Cardiac atrium fibroblast (primary cell): ENCODE measurements at places on chromosomes 7 and 10. TPM values are rescaled to one million over a fixed set of nuclear protein-coding genes. Genes with fewer than 3 reads are reported as not detected.

TMEM254 gene
- 11.7 and 17.7 TPM in 2 replicates for total RNA-seq

PRF1 gene
- not detected in 2 replicates for total RNA-seq

MMD2 gene
- total RNA-seq = not detected in 2 replicates

SPAM1 gene
- not detected in 2 replicates for total RNA-seq

AZGP1 gene
- not detected in 2 replicates for total RNA-seq

NUPR2 gene
- not detected in 2 replicates for total RNA-seq

AQP1 gene
- 4.4 and 7.9 TPM in 2 replicates for total RNA-seq
